Posterior cingulate gyrus (tissue), 11 donors: ENCODE measurements at places on chromosomes 7 and 10.

DNA sequence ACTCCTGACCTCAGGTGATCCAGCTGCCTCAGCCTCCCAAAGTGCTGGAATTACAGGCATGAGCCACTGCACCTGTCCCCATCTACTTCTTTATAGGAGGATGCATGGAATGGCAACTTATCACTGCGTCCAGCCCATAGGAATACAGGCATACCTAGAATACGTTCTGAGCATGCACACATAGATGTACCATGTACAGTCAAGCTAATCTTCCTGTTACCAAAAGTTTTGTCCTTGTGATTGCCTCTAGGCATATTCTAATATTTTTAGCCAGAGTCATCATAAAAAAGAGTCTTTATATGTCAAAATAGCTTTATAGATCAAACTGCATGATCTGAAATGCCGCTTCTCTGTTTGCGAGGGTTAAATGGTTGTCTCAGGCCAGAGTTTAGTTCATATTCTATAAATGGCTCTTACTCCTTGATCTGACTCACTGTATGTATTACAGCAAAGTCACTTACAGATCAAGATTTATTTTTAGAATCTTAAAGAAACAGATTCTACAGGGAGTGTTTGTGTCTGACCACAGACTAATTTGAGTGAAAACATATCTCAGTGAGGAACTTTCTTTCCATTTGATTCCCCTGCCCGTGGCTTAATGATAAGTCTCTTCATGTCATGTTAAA lies 210.9 kb downstream of the CREB5 start:
- DNase-seq = no peak

DNA sequence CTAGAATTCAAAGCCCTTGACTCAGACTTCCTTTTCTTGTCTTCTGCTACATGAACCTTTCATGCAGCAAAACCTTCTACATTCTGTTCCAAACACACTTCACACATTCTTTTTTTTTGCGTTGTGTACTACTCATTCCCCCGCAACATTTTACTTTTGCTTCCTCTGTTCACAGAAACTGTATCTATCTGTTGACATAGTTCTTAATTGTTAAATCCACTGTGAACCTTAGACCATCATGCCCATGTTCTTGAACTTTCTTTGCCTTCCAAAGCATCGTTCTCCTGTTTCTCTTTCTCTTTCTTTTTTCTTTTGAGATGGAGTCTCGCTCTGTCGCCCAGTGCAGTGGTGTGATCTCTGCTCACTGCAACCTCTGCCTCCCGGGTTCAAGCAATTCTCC lies 14.2 kb downstream of the CCSER2 start:
- no peak for DNase-seq

DNA sequence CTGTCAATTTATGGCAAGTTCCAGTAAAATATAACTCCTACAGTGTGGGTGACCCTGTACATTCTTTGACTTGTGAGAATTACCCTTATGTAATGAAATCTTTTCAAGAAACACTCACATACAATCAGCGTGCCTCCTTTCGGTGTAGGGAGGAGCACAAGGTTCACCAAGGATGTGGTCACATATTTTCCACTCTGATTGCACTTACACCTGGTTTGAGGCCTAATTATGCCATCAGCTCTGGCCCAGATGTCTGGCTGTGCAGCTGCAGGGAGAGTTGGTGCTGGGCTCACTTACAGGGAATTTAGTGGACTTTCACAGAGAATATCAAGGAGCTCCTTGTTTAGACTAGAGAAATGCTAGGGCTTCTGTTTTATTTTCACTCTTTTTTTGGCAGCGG lies 146.0 kb upstream of the STEAP4 start:
- DNase-seq = no peak

GRCh38 chr7:132576721-132577085 lies 433 bp upstream of the PLXNA4 start:
- no peak for DNase-seq
